CD4-positive, alpha-beta T cell treated with Interleukin-10 for 1 hour (primary cell): ENCODE measurements at places on chromosomes 12 and 14.

- DNase-seq: no peak
Measured at GRCh38 chr14:104841730-104842129, 23.3 kb upstream of the CEP170B start.

DNA sequence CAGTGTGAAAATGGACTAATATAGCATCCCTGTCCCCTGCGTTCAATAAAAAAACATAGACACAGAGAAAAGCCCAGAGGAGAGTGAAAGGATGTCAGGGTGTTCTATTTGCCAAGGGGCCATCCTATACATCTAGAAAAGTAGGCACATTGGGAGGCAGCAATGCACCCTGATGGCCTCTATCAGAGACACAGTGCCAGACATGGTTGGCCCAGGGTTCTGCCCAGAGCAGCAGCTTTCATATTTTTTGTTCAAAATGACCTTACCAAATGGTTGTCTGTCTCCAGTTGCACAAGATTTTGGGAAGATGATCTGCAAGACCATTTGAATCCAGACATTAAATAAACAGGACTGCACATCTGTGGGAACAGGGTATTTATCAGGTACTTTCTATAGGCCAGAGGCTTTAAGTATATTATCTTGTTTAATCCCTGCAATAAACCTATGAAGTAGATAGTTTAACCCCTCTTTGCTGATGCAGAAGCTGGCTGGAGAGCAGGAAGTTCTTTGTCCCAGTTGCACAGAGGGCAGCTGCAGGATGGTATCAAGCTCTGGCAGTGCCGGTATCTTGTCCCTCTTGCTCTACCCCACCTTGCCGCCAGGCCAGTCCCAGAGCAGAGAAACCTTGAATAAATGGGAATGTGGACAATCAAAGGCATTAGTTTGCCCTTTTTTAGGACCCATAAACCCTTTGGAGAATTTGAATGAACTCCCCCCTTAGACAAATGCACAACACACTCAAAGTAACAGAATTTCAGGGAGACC is 171.8 kb upstream of the PWP1 start:
- DNase-seq: no peak

DNA sequence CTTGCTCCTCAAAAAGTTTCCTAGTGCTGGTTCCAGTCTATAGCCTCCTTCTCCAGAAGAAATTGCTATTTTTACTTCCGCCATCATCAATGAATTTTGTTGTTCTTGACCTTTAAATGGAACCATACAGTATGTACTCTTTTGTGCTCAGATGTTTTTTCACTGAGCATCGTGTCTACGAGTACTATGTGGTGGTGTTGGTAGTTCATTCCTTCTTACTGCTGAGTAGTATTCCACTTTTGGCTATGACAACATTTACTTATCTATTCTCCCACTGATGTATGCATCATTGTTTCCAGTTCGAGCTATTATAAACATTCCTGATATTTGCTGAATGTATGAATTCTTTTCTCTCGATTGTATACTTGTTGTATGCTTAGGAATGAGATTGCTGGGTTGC is 28.6 kb downstream of the SLC2A14 start:
- DNase-seq: no peak

- no peak for DNase-seq
Measured at GRCh38 chr12:32549675-32550079, 129.4 kb upstream of the DNM1L start.
